ENCODE measurements at places on chromosomes 2 and 18.

DNA sequence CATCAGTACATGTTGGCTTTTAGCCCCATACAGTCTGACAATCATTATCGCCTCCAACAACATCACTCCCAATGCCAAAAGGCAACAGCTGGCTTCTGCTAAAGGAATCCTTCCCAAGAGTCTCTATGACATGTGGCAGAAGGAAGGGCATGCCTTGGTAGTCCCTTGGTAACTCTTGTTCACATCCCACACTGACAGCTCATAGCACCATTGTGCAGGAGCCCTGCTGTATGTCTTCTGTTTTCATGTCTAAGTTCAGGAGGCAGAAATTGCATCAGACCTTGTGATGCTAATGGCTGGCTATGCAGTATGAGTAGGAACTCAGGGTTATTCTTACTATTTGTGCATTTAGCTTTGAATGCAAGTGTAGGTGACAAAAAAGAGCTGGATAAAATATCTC lies 392.1 kb downstream of the PTH2R start:
- no peak for DNase-seq

- DNase-seq, result peak; percentile 87
These were observed 504.9 kb downstream of the GALR1 start for GRCh38 chr18:77754475-77755044.

DNA sequence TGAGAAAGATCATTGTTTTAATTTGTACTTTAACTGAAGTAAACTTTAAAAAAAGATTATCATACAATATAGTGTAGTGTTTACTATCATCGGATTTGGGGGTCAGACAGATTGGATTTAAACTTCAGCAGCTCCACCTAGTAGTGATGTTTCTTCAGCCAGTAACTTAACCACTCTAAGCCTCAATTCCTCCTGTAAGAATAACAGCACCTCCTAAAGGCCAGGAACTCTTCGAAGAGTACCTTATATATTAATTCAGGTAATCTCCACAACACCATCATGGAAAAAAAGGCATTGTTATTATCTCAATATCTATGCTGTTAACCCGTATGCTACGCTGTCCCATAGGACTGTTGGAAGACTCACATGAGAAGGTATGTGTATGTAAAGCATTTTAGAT lies 69.0 kb upstream of the DLGAP1 start:
- DNase-seq, result no peak

GRCh38 chr2:42092084-42092996 lies 44.5 kb downstream of the PKDCC start:
- DNase-seq, result no peak

GRCh38 chr2:221124532-221125240 lies 447.4 kb downstream of the EPHA4 start:
- peak; percentile 70 for DNase-seq

GRCh38 chr2:231102772-231103171 lies 22.1 kb downstream of the HTR2B start:
- DNase-seq, result no peak

GRCh38 chr2:62996534-62997186 lies 54.0 kb upstream of the OTX1 start:
- DNase-seq, result no peak

All from endodermal cell (in vitro differentiated cells).